ENCODE measurements at places on chromosomes 3 and 15.
A peak's percentile ranks its signal among the peaks of the same experiment; 100 is the strongest.

DNA sequence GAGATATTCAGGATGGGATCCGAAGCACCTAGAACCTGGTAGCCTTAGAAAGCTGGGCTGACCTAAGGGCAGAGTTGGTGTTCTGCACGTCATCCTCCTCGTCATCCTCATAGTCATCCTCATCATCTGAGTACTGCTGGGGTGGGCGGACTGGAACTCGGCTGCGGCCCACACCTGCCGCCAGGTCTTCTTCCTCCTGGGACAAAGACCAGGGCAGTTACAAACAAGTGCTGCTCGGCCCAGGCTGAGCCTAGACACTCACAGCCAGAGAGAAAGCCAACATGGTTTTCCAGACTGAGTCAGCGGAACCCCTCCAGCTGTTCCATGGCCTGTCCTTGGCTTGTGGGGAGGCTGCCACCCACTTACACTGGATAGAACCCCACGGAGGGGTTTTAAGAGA, 40.5 kb downstream of the SEMA3G start:
- DNase-seq, result no peak

DNA sequence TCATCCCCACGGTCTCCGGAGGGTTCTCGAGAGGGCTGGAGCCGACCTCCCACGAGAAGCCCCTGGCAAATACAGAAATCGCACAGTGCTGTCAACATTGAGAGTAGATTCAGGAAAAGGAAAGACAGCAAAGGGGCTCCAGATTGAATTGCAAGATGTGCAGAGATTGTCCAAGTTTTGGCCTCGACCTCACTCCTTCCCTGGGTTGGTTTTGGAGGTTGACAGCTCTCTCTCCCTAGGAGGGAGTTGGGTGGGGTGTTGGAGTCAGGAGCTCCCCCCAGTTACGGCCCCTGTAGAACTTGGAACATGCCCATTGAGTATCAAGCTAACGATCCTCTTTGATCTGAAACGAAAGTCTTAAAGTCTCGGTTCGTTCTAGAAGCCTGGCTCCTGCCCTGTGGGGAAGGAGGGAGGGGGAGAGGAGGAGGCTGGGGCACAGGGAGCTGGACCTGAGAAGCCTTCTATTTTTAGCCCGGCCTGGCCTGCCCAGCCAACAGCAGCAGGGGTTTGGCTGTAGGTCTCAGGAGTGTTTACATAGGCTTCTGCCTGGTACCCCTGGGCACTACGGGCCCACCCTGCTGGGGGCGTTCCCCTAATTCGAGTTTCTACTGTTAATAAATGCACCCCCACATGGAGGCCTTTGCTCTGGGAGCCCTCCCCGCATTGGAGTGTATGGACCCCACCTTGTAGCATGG, 672 bp upstream of the KY start:
- no peak for DNase-seq

GRCh38 chr3:102192575-102192974, 242.2 kb upstream of the ZPLD1 start:
- no peak for DNase-seq

DNA sequence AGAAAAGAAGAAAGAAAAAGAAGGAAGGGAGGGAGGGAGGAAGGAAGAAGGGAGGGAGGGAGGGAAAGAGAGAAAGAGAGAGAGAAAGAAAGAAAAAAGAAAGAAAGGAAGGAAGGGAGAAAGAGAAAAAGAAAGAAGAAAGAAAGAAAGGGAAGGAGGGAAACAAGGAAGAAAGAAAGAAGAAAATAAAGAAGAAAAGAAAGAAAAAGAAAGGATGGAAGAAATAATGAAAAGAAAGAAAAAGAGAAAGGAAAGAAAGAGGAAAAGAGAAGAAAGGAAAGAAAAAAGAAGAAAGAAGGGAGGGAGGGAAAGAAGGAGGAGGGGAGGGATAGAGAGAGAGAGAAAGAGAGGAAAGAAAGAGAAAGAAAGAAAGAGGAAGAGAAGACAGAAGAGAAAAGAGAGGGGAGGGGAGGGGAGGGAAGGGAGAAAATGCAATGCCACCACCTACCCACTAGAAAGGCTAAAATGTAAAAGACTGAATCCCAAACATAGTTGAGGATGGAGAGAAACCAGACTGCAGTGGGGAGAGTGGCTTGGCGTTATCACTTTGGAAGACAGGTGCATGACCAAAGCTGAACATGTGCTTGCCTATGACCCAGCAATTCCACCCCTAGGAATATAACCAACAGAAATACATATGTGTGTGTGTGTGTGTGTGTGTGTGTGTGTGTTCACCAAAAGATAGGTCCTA, 66.9 kb upstream of the KLF13 start:
- DNase-seq, result no peak

- DNase-seq, result no peak
These were observed 247.5 kb upstream of the LRIG1 start for GRCh38 chr3:66748175-66748876.

- no peak for DNase-seq
These were observed 12.4 kb downstream of the ACTC1 start for GRCh38 chr15:34782901-34783300.

GRCh38 chr3:128113817-128114794, 9.5 kb downstream of the RUVBL1 start:
- DNase-seq, result no peak

- no peak for DNase-seq
These were observed 15.8 kb upstream of the ALDH1A3 start for GRCh38 chr15:100863796-100864267.

DNA sequence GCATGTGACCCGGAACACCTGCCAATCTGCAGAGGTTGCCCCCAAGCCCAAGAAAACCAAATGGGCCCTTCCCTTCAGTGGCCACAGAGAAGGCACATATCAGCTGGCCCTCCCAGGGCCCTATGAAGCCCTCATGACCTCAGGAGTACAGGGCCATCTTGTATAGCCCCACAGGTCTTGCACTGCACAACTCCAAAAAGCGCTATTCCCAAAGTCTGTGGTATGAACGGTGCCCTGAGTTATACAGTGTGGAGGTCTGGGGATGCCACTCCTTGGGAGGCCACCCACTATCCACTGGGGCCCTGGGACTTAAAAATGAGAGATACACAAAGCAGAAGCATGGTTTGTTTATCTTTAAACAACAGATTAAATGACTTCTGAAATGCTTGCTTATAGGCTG, 61.5 kb downstream of the CAPN7 start:
- no peak for DNase-seq

- no peak for DNase-seq
These were observed 249.5 kb downstream of the NAALADL2 start for GRCh38 chr3:175108613-175109151.

- peak; percentile 30 for DNase-seq
These were observed 124.1 kb upstream of the RASGRP1 start for GRCh38 chr15:38688761-38689160.

DNA sequence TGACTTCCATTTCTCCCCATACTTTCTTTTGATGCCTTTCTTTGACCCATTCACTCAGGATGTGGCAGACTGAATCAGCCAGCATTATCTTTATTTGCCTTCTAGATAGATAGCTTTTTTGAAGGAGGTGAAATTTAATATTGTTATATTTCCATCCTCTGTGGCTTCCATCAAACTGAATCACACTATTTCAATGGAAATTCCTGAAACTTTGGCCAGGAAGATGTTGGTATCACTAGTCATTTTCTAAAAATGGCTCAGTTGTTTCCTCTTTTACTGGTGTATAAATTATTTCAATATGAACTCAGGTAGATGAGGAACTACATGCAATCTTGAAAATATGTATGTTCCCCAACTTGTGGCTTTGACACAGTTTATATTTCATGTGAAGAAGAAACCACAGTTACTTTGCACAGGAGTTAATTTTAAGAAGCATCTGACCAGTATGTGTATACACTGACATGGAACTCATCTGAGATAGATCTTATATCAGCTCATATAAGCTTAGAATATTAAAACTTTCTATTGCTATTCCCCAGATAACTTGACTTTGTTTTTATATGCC, 248.3 kb downstream of the CGGBP1 start:
- no peak for DNase-seq

GRCh38 chr3:144011251-144011799, 39.7 kb downstream of the DIPK2A start:
- DNase-seq, result no peak

DNA sequence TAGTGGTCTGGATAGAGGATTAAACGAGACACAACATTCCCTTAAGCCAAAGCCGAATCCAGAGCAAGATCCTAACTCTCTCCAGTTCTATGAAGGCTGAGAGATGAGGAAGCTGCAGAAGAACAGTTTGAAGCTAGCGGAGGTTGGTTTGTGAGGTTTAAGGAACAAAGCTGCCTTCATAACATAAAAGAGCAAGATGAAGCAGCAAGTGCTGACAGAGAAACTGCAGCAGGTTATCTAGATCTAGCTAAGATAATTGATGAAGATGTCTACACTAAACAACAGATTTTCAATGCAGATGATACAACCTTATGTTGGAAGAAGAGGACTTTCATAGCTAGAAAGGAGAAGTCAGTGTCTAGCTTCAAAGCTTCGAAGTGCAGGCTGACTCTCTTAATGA, 14.8 kb upstream of the GASK1A start:
- DNase-seq, result no peak

DNA sequence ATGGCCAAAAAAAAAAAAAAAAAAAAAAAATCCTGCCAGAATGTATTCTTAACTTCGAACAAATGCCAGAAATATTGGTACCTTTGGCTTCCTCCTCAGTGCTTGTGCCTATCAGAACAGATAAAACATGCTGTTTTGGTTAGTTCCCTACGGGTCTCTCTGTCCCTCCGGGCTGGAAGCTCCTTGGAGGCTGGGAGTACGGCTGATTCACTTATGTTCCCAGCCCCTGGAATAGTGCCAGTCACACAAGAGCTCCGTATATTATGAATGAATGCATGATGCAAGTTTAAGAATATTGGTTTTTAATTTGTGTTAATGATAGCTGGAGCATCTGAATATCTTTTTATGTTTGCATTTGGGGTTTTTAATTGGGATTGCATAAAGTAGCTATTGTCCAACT, 44.0 kb downstream of the NR2F2 start:
- DNase-seq, result no peak

DNA sequence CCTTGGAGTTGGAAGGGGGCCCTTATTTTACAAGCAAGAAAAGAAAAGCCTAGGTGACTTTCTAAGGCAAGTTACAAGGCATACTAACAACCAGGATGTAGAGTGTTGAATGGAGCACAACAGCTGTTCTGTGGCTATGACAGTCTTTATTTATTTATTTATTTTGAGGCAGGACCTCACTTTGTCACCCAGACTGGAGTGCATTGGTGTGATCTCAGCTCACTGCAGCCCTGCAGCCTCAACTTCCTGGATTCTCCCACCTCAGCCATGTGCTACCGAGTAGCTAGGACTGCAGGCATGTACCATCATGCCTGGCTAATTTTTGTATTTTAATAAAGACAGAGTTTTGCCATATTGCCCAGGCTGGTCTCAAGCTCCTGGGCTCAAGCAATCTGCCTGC, 973.4 kb downstream of the ROBO1 start:
- no peak for DNase-seq

Measured in activated T-cell treated with anti-CD3 and anti-CD28 coated beads for 1 hour (primary cell).